SJSA1 (cell line): ENCODE measurements at places on chromosomes 6 and 20. TPM values are rescaled to one million over a fixed set of nuclear protein-coding genes. Genes with fewer than 3 reads are reported as not detected.
A peak's percentile ranks its signal among the peaks of the same experiment; 100 is the strongest.

- no peak overlapping the region for H3K4me3 ChIP-seq
- no peak for DNase-seq
- no peak overlapping the region for H3K27ac ChIP-seq
- no peaks in the 10 kb centered on the region for H3K27me3 ChIP-seq
These were observed 3.8 kb downstream of the TOMM34 start for GRCh38 chr20:44956410-44956809.

Gene PDE10A
- 1.7 and 2.4 TPM in 2 replicates for total RNA-seq

GRCh38 chr6:131139599-131139998, 4.3 kb downstream of the AKAP7 start:
- H3K4me3 ChIP-seq: no peak overlapping the region
- no peaks in the 10 kb centered on the region for H3K27me3 ChIP-seq
- no peak for DNase-seq
- H3K36me3 ChIP-seq: peaks cover 9% of the 10 kb centered on the region

DNA sequence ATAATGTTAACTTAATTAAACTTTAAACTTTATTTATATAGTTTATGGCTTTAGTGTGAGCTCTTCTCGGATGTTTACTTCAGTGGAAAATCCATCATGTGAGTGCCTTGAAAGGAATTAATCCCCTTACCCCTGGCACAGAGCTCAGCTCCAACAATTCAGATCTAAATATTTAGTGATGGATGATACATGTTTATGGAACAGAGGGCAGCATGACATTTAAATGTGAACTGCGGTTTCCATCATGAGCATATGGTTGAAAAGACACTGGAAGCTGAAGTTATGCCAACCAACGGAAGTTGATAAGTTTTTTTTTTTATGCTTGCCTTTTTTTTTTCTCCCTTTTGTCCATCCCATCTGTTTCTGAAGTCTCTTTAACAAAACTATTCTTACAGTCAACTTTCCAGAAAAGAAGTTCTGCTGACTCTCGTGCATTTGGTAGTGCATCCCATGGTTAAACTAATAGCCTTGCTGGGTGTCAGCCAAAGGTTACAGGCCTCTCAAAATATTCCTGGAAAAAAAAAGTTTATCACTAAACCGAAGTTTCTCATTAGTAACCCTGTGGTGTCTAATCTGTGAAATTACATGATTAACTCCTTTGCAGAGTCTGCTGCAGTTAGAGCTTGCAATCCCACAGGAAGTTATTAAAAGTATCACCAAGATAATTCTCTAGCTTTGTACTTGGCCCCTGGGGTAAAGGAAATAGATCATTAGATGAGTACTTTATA, 243.9 kb upstream of the TCF21 start:
- peaks cover 24% of the 10 kb centered on the region for H3K4me1 ChIP-seq
- no peak for DNase-seq
- H3K27ac ChIP-seq: peak overlapping the region; percentile 62
- H3K27me3 ChIP-seq: no peaks in the 10 kb centered on the region

Gene EYS
- not detected in 2 replicates for total RNA-seq

DNA sequence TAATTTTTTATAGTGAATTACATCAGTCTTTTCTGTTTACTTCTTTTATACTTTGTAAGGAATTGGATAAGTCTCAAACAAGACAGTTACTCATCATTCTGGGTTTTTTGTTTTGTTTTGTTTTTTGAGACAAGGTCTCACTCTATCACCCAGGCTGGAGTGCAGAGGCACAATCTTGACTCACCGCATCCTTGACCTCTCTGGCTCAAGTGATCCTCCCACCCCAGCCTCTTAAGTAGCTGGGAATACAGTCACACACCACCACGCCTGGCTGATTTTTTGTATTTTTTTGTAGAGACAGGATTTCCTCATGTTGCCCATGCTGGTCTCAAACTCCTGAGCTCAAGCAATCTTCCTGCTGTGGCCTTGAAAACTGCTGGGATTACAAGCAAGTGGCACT, 524.3 kb downstream of the EYS start:
- H3K4me1 ChIP-seq: no peaks in the 10 kb centered on the region
- no peak overlapping the region for H3K4me3 ChIP-seq
- no peak for DNase-seq
- H3K27ac ChIP-seq: no peak overlapping the region

Gene C20orf144
- 0.18 TPM in 1 of 2 replicates, not detected in the other for total RNA-seq

- H3K36me3 ChIP-seq: no peaks in the 10 kb centered on the region
- no peaks in the 10 kb centered on the region for H3K27me3 ChIP-seq
- H3K4me3 ChIP-seq: no peak overlapping the region
- H3K27ac ChIP-seq: no peak overlapping the region
These were observed 124.2 kb downstream of the GRM4 start for GRCh38 chr6:34021554-34022190.

DNA sequence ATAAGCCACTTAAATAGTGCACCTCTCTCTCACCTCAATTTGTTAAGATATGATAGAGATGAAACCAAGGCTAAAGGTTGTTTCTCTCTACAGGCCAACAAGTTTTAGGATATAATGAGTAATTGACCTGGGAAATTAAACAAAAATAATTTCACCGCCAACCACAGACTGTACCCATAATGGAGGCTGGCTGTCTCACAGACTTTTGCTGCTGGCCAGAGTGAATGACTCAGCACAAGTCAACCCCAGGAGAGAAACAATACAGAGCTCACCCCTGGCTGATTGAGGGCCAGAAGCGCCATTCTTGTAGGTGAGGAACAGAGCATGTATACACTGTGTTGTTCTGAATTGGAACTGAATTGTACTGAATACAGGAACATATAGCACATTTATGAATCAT, 99.9 kb downstream of the CAP2 start:
- peaks cover 20% of the 10 kb centered on the region for H3K36me3 ChIP-seq
- H3K4me3 ChIP-seq: no peak overlapping the region
- peak overlapping the region; percentile 68 for H3K27ac ChIP-seq
- peaks cover 47% of the 10 kb centered on the region for H3K4me1 ChIP-seq

Gene SPTLC3
- total RNA-seq: 4.5 and 13.6 TPM in 2 replicates
